ENCODE measurements at places on chromosomes 7 and 10.

- DNase-seq = no peak
These were observed 48.8 kb downstream of the HOXA1 start for GRCh38 chr7:27046854-27047549.

DNA sequence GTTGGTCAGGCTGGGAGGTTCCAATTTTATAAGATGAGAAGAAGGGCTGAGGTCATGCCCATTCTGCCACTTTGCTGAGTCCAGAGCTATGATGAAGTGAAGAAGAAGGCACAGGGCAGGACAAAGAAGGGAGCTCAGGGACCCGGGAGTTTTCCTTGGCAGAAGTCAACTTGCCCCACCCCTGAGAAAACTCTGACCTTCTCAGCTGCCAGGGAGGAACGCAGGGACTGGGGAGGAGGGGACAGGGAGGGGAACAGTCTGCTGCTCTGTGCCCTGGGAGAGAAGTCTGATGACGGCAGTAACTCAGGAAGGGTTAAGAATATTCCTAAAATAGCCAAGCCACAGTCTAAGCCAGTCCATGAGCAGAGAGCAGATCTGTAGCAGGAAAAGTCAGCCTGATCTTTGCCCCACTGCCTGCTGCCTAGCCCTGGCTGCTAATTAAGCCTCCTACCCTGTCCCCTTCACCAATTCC is 11.7 kb downstream of the ADIRF start:
- DNase-seq = no peak

- peak; percentile 13 for DNase-seq
These were observed 872.4 kb downstream of the LRMDA start for GRCh38 chr10:76303682-76304316.

GRCh38 chr7:35257251-35258124 is 3.6 kb upstream of the TBX20 start:
- DNase-seq = no peak

DNA sequence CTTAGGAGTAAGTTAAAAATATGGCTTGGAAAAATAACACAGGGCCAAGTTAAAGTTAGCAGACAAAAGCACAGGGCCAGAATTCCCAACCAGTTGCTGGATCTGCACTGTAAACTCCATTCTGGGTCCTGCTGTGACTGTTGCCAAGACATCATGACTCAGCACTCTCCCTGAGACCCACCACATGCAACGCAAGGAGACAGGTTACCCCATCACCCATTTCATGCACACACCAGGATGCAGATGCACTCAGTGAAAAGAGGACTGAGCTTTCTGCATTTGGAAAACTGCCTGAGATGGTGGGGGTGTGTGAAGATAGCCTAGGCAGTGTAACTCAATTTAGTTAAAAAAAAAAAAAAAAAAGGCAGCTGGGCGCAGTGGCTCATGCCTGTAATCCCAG is 97.6 kb upstream of the ZNF438 start:
- DNase-seq = no peak

GRCh38 chr7:17725821-17726220 is 214.5 kb downstream of the SNX13 start:
- no peak for DNase-seq

- no peak for DNase-seq
These were observed 167.6 kb downstream of the ZNF365 start for GRCh38 chr10:62541811-62542210.

GRCh38 chr7:120838281-120838682 is 19.7 kb downstream of the TSPAN12 start:
- no peak for DNase-seq

DNA sequence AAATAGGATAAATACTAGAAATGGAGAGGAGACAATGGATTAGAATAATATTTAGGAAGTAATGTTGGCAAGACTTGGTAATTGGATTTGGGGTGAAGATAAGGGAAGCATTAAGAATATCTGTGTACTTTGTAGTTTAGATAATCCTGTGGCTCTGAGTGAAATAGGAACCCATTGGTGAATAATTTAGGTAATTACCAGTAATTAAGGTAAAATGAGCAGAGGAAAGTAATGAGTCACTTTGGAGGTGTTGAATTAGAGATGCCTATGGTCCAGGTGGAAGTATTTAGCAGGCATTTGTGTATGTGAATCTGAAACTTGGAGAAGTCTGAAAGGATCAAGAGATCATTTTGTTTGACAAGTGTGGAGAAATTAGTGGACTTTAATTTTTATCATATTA is 5.7 kb downstream of the C1GALT1 start:
- no peak for DNase-seq

DNA sequence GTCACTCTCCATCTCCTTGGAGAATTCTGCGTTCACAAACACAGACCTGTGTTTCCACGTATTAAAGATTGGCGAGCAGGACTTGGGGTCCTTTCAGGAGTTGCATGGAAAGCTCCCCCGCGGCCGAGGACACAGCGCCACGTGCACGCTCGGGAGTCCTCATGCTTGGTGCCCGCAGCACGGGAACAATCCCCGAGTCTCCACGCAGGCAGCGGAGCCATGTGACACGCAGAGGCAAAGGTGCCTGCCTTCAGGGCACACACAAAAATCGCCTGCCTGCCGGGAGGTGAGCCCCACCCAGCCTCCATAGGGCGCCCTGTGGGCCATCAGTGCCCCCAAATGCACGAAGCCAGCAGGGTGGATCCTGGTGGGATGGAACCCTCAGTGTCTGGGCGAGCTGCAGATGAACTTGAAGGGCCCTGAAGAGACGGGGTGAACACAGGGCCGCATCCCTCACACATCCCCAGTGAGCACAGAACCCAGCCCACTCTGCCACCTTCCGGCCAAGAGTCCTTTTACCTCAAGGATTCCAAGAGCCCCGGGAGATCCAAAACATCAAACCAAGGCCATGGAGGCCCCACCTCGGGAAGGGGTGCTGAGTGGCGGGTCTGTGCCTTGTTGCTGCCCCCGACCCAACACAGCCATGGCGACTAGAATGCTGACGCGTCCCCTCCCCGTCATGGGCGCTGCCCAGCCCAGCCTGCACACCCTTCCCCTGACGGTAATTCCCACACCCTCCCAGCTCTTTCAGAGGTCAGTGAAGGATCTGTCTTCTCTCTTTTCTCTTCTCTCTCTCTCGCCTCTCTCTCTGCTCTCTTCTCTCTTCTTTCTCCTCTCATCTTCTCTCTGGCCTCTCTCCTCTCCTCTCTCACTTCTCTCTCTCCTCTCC is 55.9 kb downstream of the CFAP46 start:
- no peak for DNase-seq

DNA sequence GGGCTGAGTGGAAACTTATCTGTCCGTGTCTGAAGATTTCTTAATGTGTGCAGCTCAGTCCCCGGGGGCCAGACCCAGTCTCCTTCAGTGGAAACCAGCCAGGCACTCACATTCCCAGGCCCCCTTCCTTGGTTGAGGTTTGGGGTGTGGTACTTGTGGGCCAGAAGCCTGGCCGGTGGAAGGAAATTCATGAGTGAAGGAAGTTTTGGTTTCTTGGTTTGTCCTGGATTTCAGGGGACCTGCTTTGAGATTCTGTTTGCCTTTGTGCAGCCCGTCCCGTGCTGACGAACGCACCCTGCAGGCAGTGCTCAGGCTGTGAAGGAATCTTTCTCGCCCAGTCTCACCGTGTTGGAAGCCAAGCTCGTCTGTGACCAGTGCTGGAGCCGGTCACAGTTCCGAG is 2.9 kb downstream of the INPP5A start:
- no peak for DNase-seq

GRCh38 chr10:88100281-88100680 is 236.9 kb downstream of the PTEN start:
- no peak for DNase-seq

- no peak for DNase-seq
These were observed 107.0 kb downstream of the ELFN1 start for GRCh38 chr7:1777122-1777521.

- DNase-seq = no peak
These were observed 55.4 kb downstream of the ZRANB1 start for GRCh38 chr10:124997306-124997705.

DNA sequence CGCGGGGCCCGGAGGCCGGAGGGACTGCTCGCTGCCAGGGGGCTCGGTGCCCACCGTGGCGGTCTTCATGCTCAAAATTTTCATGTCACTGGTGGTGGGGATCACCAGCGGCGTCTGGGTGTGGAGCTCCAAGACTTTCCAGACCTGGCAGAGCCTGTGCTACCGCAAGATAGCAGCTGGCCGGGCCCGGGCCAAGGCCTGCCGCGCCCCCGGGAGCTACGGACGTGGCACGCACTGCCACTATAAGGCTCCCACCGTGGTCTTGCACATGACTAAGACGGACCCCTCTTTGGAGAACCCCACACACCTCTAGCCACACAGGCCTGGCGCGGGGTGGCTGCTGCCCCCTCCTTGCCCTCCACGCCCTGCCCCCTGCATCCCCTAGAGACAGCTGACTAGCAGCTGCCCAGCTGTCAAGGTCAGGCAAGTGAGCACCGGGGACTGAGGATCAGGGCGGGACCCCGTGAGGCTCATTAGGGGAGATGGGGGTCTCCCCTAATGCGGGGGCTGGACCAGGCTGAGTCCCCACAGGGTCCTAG is 2.0 kb downstream of the FZD9 start:
- no peak for DNase-seq

- DNase-seq = no peak
These were observed 337.3 kb upstream of the GHITM start for GRCh38 chr10:83801983-83802382.

DNA sequence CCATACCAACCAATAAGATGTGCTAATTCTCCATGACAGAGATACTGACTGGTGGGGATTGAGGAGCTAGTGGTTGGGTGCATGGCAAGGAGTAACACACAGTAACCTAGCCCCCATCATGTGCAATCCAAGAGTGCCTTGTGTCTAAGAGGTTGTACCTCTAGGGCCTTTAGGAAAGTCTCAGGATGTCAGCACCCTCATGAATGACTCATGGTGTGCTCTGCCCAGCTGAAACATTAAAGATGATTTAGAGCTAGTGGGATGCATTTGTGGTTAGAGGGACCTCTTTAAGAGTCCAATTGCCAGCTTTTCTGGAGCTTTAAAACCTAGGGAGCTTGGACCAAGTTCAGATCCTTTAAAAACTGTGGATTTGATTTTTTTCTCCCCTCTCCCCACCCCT is 181.1 kb downstream of the HERPUD2 start:
- DNase-seq = no peak

- no peak for DNase-seq
These were observed 125.3 kb downstream of the CHN2 start for GRCh38 chr7:29319719-29320521.

- no peak for DNase-seq
These were observed 560 bp downstream of the GBF1 start for GRCh38 chr10:102245932-102246251.

DNA sequence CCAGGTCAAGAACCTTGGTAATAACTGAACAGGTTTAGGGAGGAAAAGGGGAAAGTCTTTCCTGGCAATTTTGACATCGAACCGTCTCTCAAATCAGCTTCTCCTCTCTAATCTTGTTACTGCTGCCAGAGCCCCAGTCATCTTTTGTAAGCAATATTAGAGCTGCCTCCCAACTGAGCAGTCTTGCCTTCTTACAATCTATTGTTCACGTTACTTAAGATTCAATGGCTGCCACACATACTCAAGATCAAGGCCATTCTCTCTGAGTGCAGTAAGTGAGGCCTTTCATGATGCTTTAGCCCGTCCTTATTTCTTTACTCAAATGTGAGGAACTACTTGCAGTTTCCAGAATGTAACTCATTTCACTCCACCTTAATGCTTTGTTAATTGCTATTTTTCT is 12.4 kb downstream of the NET1 start:
- no peak for DNase-seq

DNA sequence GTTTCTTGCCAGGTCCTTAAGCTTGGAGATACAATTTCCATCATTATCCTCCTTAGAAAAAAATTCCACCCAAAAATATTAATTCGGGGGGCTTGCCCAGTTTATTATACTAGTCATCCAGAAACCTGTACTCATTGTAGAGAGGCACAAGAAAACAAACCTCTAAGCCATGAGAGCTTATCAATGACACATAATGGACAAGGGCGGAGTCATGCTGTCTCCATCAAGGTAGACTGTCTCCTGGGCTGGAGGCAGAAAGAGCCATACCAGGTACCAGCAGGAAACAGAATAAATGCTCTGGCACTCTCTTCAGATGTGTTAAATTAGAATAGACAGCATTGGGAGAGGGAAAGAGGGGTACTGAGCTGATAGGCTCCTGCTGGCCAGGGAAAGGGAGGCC is 69.8 kb upstream of the GSDME start:
- no peak for DNase-seq

- no peak for DNase-seq
These were observed 11.3 kb downstream of the LMBR1 start for GRCh38 chr7:156881679-156882078.

- DNase-seq = no peak
These were observed 74.2 kb downstream of the LSM5 start for GRCh38 chr7:32415936-32416335.

GRCh38 chr7:91916051-91916440 is 24.6 kb upstream of the AKAP9 start:
- DNase-seq = no peak

DNA sequence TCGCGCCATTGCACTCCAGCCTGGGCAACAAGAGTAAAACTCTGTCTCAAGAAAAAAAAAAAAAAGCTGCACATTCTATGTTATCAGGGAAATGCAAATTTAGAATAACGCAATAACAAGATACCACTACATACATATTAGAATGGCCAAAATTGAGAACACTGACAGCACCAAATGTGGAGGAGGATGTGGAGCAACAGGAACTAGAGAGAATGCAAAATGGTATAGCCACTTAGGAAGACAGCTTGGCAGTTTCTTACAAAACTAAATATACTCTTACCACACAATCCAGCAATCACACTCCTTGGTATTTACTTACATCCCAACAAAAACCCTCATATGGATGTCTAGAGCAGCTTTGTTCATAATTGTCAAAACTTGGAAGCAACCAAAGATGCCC is 76.8 kb downstream of the ALOX5 start:
- DNase-seq = no peak

DNA sequence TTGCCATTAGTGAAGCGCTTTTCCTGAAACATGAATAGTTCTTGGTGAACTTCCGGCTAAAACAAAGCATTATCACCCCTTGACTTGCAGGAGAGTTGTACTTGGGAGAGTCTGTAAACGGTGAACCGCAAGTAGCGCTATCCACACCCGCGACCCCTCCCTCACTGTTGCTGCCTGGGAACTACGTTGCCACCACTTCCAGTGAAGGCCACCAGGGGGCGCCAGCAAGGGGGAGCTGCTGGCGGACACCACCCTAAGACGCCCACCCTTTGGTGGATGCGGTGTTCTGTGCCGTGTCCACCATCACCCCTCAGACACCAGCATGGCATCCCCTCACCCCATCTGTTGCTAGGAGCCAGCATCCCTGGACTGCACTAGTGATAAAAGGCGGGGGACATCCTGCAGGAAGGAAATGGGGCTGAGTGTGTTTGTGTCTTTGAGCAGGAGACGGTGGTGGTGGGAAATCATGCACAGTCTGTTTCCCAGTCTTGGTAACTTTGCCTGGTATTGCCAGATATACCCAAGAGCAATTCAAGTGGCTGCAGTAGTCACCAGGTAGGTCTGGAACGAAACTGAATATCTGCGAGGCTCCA is 298.2 kb downstream of the FRMD4A start:
- DNase-seq = no peak

All from NCI-H1930 (cell line).